CD4-positive, alpha-beta T cell treated with Interleukin-4 for 1 hour (primary cell): ENCODE measurements at places on chromosomes 3 and 15.

GRCh38 chr15:47997195-47998080, 123.4 kb upstream of the SLC24A5 start:
- DNase-seq: no peak

- DNase-seq: no peak
These were observed 1.4 kb downstream of the MGLL start for GRCh38 chr3:127820826-127821313.

GRCh38 chr3:64732576-64732975, 44.8 kb upstream of the ADAMTS9 start:
- DNase-seq: no peak

DNA sequence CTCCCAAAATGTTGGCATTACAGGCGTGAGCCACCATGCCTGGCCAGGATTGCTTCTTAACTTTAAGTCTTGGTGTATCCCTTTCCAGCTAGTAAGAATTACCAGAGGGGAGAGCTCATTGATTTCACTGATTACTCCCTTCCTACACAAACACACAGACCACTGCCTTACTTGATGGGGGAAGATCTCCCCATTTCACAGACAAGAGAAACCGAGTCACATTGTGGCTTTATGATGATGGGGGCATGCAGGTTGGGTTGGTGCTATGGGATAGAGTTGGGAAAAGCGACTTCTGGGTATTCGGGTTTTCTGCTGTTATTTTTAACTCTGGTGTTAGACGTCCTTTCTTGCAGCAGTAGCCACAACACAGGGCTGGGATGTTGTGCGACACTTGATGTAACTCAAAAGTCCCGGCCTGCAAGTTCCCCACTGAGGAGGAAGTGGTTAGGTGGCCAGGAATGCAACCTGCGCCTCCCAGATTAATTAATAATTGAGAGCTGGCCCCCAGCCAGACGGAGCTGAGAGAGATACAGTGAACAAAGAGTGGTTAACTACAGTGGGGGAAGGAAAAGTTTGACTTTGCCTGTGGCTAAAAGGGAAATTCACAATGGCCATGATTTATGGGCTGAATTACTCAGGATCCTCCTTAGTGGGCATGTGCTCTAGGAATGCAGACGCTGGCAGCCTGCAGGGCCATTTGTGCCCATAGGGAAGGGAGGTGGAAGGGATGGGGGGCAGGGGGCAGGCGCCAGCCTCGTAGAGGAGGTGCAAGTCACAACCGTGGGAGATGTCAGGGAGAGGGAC, 63.6 kb downstream of the SMAD6 start:
- DNase-seq: peak; percentile 22

- no peak for DNase-seq
These were observed 203.4 kb downstream of the TBC1D2B start for GRCh38 chr15:77874063-77874462.
